ENCODE measurements at places on chromosomes 1 and 21.

DNA sequence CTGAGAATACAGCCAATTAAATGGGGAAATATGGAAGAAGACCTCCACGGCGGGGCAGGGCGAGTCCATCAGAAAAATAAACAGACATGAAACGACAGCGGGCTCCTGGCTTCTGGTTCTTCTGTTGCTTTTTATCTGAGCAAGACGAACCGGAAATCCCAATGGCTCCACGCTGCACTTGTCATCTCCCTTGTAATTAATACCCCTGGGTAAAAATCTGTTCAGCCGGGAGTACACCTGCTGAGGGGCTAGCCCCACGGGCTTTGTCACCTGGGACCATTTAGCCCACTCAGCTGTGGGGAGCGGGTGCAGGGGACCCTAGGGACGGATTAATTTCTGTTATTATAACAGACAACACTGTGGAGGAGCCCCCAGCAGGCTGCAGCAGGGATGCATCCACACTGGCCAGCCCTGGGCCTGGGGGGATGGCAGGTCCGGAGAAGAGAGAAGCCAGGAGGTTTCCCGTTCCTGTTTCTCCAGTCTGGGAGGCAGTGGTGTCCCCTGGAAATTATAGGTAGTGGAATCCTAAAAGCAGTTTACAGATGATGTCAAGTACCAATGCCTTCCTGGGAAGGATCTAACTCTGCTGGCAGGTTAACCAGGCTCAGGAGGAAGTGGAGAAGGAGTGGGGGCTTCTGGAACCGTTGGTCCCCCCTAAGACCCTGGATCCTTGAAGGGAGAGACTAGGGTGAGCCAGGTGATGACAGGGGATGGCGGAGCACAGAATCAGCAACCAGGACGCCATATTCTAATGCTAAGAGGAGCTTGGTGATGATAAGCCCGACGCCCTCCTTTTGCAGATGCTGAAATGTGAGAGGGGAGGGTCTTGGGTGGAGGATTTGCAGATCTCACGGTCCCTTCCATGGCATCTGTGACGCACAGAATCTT is 566.1 kb downstream of the PTPRU start:
- peak; percentile 79 for DNase-seq

DNA sequence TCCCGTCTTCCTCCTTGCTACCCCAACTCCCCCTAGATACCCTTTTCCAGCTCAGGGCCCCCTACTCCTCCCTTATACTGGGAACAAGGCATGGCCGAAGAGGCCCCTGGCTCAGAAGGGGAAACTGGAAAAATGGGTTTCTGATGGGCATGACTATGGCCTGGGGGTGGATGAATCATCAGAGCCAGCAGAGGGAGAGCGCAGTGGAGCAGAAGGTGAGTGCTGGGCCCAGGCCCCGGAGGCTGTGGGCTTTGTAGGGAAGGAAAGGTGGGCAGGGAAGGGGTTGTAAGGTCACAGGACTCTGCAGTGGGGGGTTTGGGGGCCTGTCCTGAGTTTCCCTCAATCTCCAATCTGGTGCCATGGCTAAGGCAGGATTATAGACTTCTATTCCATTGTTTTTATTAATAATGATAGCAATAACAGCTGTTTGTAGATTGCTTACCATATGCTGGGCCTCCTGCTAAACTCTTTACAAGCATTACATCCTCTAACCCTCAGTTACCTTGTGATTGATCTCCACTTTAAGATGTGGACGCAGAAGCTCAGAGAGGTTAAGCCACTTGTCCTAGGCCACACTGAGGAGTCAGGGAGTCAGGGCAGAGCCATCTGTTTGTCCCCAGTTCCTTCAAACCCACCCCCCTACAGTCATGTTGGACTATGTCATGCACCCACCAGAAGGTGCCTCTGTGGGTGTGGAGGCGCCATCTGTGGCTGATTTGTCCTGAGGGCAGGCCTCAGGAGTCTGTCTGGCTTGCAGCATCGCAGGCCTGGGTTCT is 36.2 kb upstream of the ZNF362 start:
- DNase-seq = no peak

DNA sequence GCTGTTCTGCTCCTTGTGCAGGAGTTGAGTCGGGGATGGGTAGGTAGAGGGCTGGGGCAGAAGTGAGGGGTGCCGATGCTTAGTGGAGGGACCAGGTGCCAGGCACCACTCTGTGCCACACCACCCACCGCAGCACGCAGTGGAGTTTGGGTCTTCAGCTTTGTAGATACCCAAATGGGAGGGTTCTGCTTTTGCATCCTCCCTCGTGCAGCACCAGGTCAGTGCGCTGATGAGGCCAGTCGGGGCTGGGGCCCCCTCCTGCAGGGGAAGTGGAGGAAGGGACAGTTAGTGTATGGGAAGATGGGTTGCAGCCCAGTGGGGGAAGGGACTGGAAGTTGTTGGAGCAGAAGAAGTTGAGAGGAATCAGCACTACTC is 244.0 kb downstream of the RHOU start:
- DNase-seq = no peak

DNA sequence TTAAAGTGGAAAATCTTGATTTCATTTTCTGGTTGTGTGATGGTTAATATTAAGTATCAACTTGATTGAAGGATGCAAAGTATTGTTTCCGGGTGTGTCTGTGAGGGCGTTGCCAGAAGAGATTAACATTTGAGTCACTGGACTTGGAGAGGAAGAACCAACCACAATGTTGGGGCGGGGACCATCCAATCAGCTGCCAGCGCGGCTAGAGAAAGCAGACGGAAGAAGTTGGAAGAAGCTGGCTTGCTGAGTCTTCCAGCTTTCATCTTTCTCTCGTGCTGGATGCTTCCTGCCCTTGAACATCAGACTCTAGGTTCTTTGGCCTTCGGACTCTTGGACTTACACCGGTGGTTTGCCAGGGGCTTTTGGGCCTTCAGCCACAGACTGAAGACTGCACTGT is 832.6 kb upstream of the TMPRSS15 start:
- DNase-seq = no peak

DNA sequence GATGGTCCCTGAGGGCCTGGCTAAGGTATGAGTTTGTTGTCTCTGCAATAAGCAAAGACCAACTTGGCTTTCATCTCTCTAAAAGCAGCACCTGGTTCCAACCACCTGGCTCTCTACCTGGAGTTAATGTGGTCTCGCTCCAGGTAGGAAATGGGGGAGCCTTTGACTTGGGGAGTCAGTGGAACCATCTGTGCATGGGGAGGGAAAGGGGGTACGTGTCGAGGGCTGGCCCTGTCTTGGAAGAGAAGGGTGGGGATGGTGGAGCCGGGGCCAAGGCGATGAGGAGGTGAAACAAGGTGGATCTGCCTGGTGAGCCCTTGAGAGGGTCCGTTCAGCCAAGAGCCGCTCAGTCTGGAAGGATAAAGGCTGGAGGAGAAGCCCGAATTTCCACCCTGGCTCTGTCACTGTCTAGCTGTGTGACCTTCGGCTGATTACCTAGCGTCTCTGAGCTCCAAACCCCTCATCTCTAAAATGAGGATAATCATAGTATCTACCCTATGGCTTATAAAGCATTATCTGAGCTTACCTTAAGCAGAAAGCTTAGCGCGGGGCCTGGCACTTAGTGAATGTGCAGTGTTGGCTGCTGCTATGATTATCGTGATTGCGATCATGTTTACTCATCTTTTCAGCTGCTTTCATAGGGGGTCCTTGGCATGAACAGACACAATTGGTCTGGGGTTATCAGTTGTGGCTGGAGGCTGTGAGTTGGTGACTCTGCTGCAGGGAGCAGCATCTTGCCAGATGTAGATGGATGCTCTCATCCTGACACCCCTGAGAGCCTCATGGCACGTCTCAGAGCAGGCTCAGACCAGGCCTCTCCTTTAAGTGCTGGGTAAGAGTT is 78.7 kb downstream of the ACTL8 start:
- no peak for DNase-seq

GRCh38 chr1:17018849-17019248 is 7.1 kb upstream of the ATP13A2 start:
- DNase-seq = no peak

DNA sequence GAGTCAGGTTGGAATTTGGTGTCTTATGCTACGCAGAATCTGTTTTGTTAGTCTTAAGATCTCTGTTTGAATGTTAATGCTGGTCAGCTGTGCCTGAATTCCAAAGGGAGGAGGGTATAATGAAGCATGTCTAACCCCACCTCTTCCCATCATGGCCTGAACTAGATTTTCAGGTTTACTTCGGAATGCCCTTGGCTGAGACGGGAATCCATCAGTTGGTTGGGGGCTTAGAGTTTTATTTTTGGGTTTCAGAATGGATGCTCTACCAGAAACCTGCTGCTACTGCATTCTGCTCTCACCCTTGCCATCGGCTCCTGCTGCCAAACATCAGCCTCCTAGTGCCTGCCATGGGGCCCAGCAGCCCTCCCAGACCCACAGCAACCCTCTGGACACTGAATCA is 24.1 kb upstream of the ETV3 start:
- no peak for DNase-seq

DNA sequence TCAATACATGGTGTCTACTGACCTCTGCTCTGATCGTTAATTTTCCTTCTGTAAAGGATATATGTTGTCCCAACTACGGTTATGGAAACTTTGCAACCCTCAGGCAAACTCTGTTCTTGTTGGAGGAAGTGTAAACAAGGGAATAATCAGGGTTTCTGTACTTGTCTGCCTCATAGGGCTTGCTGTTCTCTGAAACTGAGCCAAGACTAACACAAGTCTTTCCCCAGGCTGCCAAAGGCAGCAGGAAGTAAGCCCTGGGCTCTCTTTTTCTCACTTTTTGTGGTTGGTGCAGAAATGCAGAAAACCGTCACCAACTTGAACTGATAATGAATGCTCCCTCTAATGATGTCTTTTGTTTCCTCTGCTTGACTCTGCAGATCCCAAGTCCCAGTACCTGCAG is 7.6 kb downstream of the CYP4X1 start:
- no peak for DNase-seq

GRCh38 chr1:161095230-161095629 is 2.9 kb upstream of the KLHDC9 start:
- DNase-seq = no peak

Data from NCI-H1092 (cell line).